RCC 7860 (cell line): ENCODE measurements at places on chromosomes 1 and 21.
A peak's percentile ranks its signal among the peaks of the same experiment; 100 is the strongest.

GRCh38 chr1:175887981-175888428 lies 144.6 kb upstream of the TNR start:
- DNase-seq, result peak; percentile 31

DNA sequence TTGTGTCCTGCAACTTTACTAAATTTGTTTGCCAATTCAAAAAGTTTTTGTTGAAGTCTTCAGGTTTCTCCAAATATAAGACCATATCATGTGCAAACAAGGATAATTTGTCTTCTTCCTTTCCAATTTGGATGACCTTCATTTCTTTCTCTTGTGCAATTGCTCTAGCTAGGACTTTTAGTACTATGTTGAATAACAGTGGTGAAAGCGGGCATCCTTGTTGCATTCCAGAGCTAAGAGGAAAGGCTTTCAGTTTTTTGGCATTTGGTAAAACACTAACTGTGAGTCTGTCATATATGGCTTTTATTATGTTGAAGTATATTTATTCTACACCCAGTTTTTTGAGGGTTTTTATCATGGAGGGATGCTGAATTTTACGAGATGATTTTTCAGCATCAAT lies 630.0 kb upstream of the ADGRL2 start:
- DNase-seq, result no peak

DNA sequence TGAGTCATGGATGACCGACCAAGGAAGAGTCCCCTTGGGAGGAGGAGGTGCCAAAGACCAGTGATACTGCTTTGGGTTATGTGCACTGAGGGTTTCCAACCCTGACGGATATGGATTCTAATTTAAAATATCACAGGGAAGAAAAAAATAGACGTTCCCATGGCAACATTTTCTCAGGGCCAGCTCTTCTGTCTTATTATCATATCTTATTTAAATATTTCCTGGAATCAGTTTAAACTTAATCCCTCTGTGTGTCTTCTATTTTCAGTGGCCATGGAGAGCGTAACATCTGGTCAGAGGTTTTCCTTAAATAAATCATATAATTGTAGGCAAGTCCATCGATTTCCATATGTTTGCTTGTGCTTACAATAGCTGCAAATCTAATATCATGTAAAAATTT lies 205.4 kb upstream of the FMN2 start:
- DNase-seq, result no peak

DNA sequence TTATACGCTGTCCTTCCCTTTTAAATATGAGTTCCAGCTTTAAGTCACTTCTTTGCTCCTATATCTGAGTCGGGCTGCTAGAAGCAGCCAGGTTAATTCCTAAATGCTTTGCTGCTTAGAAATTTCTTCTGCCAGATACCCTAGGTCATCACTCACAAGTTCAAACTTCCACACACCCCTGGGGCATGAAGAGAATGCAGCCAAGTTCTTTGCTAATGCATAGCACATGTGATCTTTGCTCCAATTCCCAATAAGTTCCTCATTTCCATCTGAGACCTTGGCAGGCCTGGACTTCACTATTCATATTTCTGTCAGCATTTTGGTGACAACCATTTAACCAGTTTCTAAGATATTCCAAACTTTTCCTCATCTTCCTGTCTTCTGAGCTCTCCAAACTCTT lies 14.5 kb upstream of the APP start:
- DNase-seq, result no peak

DNA sequence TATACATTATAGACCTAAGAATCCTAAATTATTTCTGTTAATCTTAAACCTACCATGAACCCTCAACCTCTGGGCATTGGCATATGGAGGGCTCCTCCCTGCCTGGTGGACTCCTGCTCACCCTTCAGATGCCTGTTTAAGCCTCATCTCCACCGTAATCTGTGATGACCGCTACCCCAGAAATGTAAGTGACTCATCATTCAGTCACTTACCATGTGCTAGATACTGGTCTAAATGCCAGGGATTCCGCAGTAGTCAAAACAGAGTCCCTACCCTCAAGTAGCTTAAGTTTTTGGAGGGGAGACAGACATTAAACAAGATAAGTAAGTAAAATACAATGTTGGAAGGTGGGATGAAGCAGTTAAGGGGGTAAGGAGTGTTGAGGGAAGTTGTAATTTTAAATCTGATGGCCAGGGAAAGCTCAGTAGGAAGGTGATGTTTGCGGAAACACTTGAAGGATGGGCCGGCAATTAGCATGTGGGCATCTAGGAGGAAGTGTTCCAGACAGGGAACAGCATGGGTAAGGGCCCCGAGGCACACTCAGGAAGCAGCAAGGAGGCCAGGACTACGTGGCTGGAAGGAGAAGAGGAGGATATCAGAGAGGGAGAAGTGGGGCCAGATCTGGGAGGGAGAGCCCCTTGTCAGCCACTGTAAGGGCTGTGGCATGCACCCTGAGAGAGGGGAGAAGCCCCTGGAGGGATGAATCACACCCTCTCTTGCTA lies 141.7 kb upstream of the HOOK1 start:
- DNase-seq, result peak; percentile 83

- DNase-seq, result no peak
Observed at GRCh38 chr21:36780861-36781260, 81.9 kb downstream of the SIM2 start.

DNA sequence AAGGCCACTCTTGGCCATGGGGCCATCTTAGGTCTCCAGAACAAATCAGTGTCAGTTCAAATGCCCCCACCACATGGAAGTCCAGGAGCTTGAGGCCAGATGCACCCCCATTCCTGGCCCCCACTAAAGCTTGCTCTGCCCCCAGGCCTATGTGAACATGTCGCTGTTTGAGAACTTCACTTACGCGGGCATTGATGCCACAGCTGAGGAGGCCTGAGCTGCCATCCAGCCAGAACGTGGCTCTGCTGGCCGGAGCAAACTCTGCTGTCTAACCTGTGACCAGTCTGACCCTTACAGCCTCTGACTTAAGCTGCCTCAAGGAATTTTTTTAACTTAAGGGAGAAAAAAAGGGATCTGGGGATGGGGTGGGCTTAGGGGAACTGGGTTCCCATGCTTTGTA lies 15.1 kb upstream of the MPL start:
- no peak for DNase-seq

DNA sequence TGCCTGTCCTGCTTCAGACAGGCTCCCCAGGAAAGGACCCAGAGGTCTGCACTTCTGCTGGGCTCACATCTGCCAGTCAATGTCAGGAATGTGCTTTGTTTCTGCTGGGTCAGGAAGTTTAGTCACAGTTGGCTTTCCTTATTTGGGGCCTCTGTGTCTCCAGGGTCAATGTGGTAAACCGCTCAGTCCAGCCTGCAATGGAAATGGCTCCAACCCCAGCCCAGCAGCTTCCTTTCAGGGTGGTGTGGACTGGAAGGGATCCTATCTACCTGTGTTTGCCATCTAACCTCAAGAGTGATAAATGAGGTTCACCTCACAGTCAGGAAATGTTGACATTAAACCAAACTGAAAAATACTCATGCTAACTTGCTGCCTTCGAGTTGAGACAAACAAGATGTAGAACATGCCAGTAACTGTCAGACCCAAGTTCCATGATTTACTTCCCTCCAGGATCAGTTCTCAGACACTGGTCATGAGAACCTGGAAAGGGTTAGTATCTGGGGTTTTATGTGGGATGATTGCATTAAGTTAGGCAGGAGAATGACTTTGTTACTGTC lies 20.3 kb downstream of the ENO1 start:
- DNase-seq, result peak; percentile 91

- peak; percentile 46 for DNase-seq
Observed at GRCh38 chr21:44817914-44818639, at the start of gene SUMO3. SUMO3 (minus strand) TSS chr21:44818062; CDS start chr21:44817968, 94 bp downstream.

DNA sequence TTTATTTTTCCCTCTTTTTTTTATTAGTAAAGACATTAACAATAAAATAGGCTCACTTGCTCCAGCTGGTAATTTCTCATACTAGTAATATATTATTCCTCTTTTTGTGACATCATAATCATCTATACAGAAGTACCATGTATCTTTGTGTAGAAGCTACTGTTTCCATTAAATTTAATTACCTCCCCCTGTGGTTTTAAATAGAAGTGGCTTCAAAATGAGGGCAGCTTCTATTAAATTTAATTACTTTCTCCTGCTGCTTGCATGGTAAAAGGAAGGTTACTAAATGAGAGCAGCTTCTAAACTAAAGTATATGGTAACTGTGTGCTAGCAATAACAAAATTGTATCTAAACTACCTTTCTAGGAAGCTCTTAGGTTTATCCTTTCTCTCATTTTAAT lies 94.0 kb downstream of the DPYD start:
- DNase-seq, result no peak

GRCh38 chr1:246332078-246332477 lies 175.0 kb downstream of the SMYD3 start:
- no peak for DNase-seq

DNA sequence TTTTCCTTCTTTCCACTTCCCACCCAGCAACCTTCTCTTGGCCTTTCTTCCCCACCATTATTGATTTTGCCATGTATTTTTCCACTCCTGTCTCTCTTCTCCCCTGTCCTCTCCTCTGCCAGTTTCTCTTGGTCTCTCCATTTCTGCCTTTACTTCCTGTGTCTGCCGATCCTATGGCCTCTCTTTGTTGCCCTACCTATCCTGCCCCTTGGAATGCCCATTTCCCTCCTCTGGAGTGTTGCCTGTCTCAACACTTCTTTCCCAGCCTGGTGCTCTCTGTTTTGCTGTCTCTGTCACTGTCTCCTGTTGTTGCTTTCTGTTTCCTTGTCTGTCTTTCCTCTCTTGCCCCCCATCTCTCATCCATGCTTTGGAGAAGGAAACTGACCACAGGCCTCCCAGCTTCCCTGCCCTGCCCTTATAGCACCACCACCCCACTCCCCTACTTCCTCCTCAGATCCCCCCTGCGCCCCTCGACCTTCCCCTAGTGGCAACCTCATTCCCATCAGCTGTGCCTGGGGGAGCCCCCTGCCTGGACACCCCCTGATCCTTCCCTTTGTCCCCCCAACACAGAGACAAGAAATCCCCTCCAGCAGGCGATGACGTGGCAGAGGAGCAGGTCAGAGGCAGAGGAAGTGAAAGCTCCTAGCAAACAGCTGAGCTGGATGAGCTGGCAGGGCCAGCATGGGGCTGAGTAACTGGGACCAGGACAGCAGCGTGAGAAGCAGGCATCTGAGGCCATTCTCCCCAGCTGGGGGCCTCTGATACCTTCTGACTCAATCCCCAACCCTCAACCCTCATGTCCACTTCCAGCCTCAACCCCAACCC lies 6.6 kb upstream of the ETV3L start:
- peak; percentile 79 for DNase-seq

DNA sequence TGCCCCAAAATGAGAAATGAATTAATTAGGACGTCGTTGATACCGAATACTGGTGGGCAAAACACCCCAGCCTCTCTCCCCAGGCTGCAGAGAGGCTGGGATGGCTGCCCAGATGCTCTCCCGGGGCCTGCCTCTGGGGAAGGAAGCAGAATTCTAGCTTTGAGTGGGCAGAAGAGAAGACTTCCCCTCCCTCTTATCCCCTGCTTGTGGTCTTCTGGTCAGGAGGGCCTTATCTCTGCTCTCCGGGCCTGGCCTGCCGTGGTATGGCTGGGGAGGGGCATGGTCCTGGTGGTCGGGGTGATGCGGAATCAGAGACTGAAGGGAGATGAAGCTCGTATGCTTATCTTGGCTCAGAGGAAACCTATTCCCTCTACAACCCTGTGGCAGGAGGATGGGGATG lies 9.8 kb upstream of the CSF3R start:
- no peak for DNase-seq

GRCh38 chr1:154405747-154406571 lies 816 bp downstream of the IL6R start:
- DNase-seq, result peak; percentile 73

DNA sequence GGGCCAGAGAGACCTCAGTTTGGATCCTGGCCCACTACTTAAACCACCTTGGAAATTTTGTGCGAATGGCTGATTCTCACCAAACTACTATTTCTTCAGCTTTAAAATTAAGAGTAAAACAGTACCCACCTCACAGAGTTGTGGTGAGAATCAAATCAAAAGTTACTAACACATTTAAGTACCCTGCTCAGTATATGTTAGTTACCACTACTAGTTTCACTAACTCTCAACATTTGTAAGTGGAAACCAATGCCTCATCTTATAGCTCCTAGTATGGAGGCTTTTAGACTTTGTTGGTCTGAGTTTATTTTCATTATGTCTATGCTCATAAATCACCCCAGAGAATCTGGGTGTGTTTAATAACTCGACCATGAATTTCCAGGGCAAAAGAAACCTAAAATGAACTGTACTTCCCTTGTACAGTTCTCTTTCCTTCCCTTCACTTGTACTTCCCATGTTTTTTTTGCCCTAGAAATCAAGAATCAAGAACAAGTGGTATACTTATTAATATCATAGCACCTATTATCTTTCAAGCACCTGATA lies 11.6 kb upstream of the SERBP1 start:
- no peak for DNase-seq

- DNase-seq, result no peak
Observed at GRCh38 chr1:243414152-243414494, 158.3 kb downstream of the SDCCAG8 start.

DNA sequence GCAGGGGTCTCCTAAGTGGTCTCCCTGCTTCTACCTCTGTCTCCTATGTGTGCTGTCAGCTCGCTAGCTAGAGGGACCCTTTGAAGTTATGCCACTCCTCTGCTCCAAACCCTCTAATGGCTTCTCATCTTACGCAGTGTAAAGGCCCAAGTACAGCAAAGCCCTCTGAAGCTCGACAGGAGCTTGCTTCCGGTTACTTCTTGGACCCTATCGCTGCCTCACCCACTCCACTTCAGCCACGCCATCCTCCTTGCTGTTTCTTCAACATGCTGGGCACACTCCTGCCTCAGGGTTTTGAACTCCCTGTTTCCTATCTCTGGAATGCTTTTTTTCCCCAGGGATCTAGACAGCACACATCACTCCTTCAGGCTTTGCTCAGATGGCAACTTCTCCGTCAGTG lies 102.3 kb upstream of the F3 start:
- no peak for DNase-seq

DNA sequence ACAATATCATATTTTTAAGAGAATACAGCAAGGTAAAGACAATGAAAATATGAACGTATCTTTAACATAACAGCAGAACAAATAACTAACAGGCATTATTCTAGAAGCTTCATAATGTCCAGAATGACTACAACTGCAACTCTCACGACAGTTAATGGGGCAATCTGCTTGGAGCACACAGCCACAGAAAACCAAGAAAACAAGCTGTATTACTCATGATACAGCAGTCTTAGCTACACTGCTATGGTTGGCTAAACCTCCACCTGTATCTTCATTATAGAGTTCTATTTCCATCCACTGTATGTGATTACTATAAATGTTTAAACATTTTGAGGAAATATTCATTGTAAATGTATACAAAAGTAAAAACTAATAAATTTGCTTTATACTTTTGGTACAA lies 139.9 kb downstream of the DPYD start:
- DNase-seq, result no peak

- DNase-seq, result peak; percentile 52
Observed at GRCh38 chr1:171610385-171610784, 11.7 kb upstream of the MYOCOS start.

DNA sequence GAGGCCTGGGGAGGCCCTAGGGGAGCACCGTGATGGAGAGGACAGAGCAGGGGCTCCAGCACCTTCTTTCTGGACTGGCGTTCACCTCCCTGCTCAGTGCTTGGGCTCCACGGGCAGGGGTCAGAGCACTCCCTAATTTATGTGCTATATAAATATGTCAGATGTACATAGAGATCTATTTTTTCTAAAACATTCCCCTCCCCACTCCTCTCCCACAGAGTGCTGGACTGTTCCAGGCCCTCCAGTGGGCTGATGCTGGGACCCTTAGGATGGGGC lies 5.2 kb downstream of the ELF3 start:
- DNase-seq, result no peak
